Activated CD8-positive, alpha-beta memory T cell treated with anti-CD3 and anti-CD28 coated beads for 1 hour (primary cell): ENCODE measurements at places on chromosomes 16 and 17.

GRCh38 chr16:8053437-8053836, 536.9 kb downstream of the TMEM114 start:
- no peak for DNase-seq

GRCh38 chr17:67733449-67733848, 15.7 kb downstream of the NOL11 start:
- no peak for DNase-seq

DNA sequence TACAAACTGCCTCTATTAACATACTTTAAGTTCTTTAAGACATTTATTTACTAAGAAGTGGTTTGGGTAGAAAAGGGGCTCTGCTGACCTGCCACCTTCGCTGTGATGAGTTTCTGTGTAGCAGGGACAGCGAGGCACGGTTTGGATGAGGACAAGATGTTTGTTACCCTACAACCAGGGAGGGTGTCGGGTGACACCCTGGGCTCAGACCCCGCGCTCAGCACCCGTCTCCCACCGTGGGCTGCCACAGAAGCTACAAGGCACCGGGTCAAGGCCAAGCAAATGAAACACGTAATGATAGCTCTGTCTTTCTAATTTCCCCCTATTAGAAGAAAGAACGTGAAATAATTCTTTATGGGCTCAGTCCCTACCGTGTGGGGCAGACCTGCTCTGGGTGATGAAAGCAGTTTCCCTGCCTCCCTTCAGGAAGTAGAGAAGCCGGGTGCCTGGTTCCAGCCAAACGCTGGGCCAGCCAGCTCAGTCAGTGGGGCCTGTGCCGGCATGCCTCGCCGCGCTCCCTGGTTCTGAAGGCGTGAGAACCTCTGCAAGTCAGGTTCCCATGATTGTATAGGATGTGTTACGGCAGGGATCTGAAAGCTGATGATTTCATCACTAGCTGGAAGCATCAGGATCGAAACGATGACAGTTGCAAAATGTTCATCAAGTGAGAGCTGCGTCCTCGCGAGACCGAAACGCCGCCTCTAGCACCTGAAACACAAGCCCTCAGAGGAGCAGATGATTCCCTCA, 3.9 kb downstream of the ZNF750 start:
- no peak for DNase-seq

- DNase-seq: no peak
These were observed 29.0 kb downstream of the HYDIN start for GRCh38 chr16:71201556-71201955.

DNA sequence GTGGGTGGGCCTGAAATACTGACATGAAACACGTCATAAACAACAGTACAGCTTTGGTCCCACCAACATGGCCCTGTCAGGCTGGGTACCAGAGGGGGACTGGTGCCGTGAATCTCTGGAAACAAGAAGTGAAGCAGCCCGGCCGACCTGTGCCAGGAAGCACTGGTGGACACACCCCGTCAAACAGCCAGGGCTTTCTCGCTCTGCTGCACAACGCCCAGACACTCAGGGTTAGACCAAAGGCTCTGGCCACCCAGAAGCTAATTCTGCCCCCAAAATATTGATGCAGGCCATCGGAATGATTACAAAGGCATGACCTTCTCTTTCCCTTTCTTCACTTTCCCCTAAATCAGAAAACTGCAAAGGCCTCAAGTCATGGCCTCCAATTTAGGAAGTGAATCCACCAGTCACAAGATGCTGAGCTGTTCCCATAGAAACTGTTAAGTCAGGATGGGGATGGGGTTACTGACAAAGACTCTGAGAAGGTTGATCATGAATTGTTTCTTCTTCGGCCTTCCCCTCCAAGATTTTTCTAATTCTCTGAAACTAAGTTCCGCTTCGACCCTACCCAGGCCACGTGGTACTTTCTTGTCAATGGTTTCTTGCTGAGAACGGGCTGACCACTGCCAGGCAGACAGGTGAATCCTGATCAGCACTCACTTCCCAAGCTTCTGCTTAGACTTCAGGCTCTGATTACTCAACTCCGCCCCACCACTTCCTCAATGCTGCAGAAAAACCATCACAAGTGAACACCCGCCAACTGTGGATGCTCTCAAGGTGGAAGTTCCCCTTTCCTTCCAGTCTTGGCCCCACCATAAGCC, 6.7 kb downstream of the PITPNA start:
- no peak for DNase-seq

- no peak for DNase-seq
These were observed 9.2 kb downstream of the KRT33B start for GRCh38 chr17:41360296-41360995.

DNA sequence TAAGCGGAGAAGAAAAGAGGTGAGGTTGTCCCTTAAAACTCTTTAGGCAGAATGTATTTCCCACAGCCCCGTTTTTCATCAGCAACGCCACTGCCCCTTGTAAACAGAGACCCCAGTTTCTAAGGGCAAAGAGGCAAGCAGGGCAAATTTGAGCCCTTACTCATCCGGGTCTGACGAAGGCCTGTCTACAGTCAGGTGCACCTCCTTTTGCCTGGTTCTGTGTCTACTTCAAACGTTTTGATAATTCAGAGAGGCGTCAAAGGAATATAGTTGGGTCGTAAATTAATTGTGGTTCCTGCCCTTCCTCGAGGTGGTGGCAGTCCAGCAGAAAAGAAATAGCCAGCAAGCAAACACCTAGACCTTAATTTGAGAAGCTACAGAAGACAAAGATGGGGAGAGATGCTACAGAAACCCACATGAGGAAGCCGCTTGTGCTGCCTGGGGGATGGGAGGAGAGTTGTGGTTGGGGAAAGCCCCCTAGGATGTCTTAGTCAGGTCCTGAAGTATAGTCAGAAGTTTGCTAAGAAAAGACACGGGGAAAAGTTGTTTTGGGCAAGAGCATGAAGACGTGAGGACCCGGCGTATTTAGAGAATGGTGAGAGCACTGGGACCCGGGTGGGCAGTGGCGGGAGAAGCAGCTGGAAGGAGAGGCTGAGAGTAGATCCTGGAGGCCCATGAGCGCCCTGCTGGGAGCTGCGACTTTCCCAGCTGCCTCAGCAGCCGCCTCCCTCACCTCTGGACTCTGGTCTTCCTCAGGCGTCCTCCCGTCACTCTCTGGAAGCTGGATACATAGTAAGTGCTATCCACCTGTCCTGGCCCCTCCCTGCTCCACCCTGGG, 2.4 kb downstream of the FBRS start:
- peak; percentile 60 for DNase-seq

- no peak for DNase-seq
These were observed 677 bp downstream of the P2RX1 start for GRCh38 chr17:3915581-3915994.

DNA sequence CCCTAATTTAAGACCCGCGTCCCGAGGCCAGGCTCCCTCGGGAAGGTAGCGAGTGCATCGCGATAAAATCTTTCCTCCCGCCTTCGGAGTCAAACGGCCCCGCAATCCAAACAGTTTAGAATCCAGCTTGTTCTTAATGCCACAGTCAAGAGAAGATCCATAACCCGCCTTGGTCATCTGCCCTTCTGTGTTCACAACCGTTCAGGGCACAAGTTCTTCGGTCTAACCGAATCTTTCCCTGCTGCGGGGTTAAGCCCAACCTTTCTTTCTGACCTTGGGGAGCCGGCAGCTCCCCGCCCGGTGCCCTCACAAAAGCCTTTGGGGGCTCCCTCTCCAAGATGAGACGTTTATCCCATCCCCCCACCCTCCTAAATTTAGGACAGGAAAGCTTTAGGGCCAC, 30.3 kb downstream of the CPSF4L start:
- DNase-seq: no peak

GRCh38 chr17:59332749-59333377, 1.4 kb downstream of the YPEL2 start:
- DNase-seq: no peak

DNA sequence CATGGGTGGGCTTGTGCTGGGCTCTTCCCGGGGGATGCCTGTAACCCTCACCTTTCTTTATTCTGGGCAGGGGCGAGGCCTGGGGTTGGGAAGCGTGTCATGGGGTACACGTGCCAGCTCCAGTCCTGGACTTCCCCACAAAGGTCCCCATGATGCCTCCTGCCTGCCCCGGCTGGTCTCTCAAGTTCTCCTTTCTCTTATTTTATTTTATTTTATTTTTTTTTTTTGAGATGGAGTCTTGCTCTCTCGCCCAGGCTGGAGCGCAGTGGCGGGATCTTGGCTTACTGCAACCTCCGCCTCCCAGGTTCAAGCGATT, 8.6 kb downstream of the ATP2A3 start:
- no peak for DNase-seq

DNA sequence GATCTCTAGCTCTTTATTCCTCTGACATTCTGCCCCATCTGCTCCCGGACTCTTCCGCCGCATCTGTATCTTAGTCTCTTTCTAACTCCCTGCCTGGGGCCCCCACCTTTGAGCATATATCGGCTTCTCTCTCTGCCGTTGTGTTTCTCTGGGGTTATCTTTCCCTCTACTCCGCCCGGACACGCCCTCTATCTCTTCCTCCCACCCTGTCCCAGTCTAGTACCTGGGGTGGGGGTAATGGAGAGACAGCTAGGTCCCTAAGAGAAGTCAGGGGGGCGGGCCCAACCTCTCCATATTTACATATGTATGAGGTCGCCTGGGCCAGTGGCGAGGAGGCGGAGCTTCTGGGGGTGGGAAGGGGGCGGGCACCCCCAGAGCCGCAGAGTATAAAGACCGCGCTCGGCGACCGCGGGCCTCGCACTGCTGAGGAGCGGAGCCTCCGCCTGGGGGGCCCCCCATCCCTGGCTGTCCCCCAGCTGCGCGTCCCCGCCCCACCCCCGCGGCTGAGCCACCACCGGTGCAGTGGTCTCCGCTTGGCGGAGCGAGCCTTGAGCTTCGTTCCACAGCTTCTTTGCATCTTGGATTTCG, at the start of gene ATP1B2:
Gene ATP1B2 (plus strand): TSS at position 418 of the 588 bp plus-strand sequence. CDS start 593 bp downstream, outside the sequence.
- DNase-seq: peak; percentile 71

- no peak for DNase-seq
These were observed 36.5 kb downstream of the CPNE2 start for GRCh38 chr16:57128771-57129389.

GRCh38 chr17:27343977-27344607, 50.2 kb downstream of the WSB1 start:
- DNase-seq: no peak

DNA sequence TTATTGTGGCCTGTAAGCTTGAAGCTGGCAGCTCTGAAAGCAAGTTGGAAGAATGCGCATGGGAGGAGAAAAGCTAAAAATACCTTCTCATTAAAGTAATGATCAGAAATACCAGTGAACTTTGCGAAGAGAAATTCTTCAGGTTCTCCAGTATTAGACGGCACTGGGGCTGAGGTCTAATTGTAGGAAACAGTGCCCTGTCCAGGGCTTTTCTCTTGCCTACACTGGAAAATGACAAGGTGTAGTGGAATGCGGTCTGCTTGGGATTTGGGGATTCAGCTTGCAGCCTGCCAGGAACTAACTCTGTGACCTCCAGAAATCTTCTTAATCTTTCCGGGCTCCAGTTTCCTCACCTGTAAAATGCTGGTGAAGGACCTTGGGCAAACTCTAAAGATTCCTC, 53.3 kb upstream of the KCNJ16 start:
- no peak for DNase-seq

DNA sequence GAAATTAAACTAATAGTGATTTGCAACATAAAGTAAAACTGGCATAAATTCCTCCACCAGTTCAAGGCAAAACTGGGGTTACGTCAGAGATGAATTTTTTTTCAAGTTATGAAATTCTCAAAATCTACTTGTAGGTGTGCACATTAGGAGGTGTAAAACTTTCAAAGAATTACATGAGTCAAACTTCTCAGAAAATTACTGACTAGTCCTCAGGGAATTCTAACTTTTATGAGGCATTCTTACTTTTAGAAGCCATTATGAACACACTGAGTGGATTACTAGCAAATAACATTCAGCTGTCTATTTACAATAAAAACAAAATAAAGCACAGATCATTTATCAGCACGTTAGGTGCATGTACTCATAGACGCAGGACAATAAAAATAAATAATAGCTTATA, 348.7 kb downstream of the CDH11 start:
- DNase-seq: no peak

GRCh38 chr17:3685174-3685573, 10.8 kb downstream of the P2RX5 start:
- no peak for DNase-seq
